ENCODE measurements at places on chromosomes 4 and X. TPM values are rescaled to one million over a fixed set of nuclear protein-coding genes. Genes with fewer than 3 reads are reported as not detected.

DNA sequence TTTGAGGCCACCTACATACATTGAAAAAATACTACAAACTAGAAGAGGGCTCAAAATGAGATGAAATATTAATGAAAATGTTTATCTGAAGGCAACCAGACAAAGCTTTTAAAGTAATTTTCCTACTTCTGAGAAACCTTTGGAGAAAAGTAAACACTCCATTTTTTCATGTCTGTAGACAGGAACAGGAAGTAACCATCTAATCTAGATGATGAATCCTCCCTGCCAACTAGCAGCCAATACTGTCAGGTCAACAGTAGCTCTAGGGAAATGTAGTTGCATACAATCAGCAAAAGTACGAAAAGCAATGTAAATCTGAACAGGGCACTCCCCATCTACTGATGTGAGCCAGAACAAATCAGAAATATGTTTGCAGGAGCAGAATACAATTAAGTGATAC lies 49.0 kb downstream of the AMMECR1 start:
- DNase-seq, result no peak
- H3K27ac ChIP-seq, result no peak overlapping the region
- H3K4me1 ChIP-seq, result no peaks in the 10 kb centered on the region
- H3K27me3 ChIP-seq, result no peaks in the 10 kb centered on the region
- H3K36me3 ChIP-seq, result no peaks in the 10 kb centered on the region
- no peak overlapping the region for H3K4me3 ChIP-seq

DNA sequence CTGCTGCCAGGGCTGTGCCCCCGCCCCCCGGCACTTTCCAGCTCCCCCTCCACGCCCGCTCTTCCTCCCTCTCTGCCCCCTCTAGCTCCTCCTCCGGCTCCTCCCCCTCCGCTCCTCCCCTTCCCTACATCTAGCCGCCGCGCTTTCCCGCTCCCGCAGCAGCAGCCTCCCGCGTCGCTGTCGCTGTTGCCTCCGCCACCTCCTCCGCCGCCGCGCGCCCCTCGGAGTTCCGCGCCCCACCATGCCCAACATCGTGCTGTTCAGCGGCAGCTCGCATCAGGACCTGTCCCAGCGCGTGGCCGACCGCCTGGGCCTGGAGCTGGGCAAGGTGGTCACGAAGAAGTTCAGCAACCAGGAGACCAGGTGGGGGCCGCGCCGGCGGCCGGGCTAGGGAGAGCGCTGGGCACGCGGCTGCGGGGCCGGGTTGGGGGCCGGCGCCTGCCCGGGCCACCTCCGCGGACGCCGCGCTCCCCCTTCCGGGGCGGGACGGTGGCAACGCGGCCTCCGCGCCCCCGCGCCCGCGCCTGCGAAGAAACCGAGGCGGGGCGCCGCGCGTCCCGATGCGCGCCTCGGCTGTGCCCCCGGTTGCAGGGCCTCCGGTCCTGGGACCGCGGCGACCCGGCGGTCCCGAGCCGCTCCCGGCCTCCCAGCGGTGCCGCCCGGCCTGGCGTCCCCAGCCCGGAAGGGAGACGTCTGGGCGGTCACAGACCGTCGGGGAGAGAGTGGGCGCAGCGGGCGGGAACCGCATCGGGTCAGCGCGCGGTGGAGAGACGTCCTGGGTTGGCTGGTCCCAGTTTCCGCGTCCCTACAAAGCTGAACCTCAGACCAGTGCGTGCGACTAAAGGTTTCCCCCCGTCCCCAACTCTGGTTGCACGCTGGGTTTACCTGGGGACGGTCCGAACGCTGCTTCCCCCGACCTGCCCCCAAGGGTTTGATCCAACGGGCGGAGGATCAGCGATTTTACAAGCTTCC lies at the start of gene PRPS2:
Gene PRPS2 (plus strand): TSS at position 156 of the 972 bp plus-strand sequence. CDS start 86 bp downstream, at position 242.
- no peak within 1 kb of the TSS for H3K27ac ChIP-seq
- peak within 1 kb of the TSS; percentile 85 for H3K4me3 ChIP-seq
- no peaks in the 10 kb centered on the region for H3K4me1 ChIP-seq

DNA sequence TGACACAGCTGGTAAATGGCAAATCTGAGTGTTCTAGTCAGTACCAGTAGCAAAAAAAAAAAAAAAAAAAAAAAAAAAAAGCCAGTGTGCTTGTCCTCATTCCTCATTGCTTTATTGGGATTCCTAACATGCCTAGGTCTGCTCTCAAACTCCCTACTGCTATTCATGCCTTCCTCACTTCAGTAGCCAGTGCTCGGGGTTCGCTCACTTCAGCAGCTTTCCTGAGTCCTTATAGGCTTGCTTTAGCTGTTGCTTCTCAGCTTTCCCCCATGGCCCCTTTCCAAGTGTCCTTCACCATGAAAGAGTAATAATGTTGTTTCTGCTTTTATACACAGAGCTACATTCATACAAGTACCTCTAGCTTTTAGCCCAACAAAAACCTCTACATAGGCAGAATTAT lies 30.8 kb downstream of the SLITRK2 start:
- DNase-seq, result no peak
- no peaks in the 10 kb centered on the region for H3K36me3 ChIP-seq
- H3K27me3 ChIP-seq, result no peaks in the 10 kb centered on the region
- H3K27ac ChIP-seq, result no peak overlapping the region
- no peaks in the 10 kb centered on the region for H3K4me1 ChIP-seq

GRCh38 chr4:109562457-109563239 lies 2.6 kb downstream of the MCUB start:
- H3K27me3 ChIP-seq, result no peaks in the 10 kb centered on the region
- no peak overlapping the region for H3K27ac ChIP-seq
- DNase-seq, result no peak
- H3K4me3 ChIP-seq, result no peak overlapping the region

- H3K36me3 ChIP-seq, result no peaks in the 10 kb centered on the region
- no peak for DNase-seq
- H3K27me3 ChIP-seq, result no peaks in the 10 kb centered on the region
Measured at GRCh38 chr4:108834835-108835384, 72.1 kb upstream of the ETNPPL start.

DNA sequence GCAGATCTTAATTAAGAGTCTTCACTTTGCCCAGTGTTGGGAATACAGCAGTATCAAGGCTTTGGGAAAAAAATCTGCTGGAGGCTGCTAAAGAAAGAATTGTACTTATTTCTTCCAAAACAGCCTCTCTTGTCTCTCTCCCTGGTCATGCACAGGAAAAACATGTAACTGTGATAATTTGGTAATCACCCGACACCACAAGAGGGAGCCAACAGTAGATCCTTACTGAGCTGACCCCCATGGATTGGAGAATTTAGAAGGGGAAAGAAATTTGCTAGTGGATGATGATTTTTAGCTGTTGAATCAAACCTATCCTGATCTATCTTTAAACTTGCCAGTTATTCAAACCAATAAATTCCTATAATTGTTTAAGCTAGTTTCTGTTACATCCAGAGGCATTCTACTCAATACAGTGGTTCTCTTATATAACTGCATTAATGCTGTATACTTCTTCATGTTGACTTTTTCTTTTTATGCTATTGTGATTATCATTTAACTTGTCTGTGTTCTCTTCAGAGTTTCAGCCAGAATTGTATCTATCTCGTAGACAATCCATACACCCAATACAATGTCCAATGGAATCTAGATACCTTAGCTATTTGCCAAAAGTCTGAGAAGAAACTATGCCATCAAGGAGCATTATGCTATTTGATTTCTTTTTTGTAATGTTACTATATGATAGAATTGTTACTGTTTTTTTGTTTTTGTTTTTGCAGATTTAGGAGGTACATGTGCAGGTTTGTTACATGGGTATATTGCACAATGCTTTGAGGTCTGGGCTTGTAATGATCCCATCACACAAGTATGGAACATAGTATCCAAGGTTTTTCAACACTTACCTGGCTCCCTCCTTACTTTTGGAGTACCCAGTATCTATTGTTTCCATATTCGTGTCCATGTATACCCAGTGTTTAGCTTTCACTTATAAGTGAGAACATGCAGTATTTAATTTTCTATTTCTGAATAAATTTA lies 31.3 kb upstream of the ARHGEF38 start:
- no peak overlapping the region for H3K4me3 ChIP-seq
- no peaks in the 10 kb centered on the region for H3K4me1 ChIP-seq
- no peak for DNase-seq
- H3K36me3 ChIP-seq, result no peaks in the 10 kb centered on the region

DNA sequence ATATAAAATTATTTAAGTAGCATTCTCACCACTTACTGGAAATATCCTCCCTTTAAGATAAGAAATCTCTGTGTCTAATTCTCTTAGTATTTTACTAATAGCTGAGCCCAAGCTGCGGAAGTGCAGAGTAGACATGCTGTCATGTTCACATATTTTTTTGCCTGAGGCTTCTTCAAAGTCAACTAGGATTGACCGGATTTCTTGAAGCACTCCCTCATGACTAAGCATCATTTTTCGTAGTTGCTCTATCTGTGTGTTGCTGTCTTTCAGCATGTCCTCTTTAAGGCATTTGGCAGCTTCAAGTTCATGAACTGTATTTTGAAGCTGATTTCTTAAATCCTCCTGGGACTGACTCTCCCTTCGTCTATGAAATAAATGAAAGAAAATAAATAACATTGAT lies 36.9 kb downstream of the CCDC158 start:
- no peak overlapping the region for H3K27ac ChIP-seq
- H3K4me1 ChIP-seq, result no peaks in the 10 kb centered on the region
- no peak overlapping the region for H3K4me3 ChIP-seq
- no peaks in the 10 kb centered on the region for H3K36me3 ChIP-seq
- no peaks in the 10 kb centered on the region for H3K27me3 ChIP-seq
- no peak for DNase-seq

DNA sequence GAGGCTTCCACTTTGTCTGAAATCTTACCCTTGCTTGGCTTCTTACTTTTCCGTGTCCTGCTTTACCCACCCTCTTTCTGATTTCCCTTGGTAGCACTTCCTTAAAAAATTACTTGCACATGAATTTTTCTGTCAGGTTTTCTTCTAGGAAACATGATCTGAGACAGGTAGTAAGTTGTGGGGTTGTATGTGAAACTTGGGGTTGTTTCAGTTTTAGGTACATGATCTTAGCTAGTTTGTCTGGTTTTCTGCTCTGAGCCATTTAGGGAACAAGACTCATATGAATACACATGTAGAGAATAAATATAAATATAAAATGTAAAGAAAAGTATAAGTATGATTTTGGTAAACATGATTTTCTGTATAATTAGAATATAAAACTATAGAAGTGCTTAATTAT lies 17.4 kb upstream of the ARMCX2 start:
- H3K36me3 ChIP-seq, result no peaks in the 10 kb centered on the region
- no peak for DNase-seq
- no peaks in the 10 kb centered on the region for H3K4me1 ChIP-seq
- no peak overlapping the region for H3K4me3 ChIP-seq
- H3K27me3 ChIP-seq, result no peaks in the 10 kb centered on the region
- H3K27ac ChIP-seq, result no peak overlapping the region

- no peaks in the 10 kb centered on the region for H3K27me3 ChIP-seq
- no peaks in the 10 kb centered on the region for H3K36me3 ChIP-seq
- H3K27ac ChIP-seq, result peak overlapping the region; percentile 91
- no peak for DNase-seq
- no peak overlapping the region for H3K4me3 ChIP-seq
- H3K4me1 ChIP-seq, result peaks cover 78% of the 10 kb centered on the region
Measured at GRCh38 chr4:99404595-99405287, 30.4 kb downstream of the ADH7 start.

GRCh38 chr4:62006108-62006507 lies 806.0 kb downstream of the ADGRL3 start:
- H3K27me3 ChIP-seq, result no peaks in the 10 kb centered on the region
- H3K27ac ChIP-seq, result no peak overlapping the region
- H3K4me3 ChIP-seq, result no peak overlapping the region
- H3K4me1 ChIP-seq, result no peaks in the 10 kb centered on the region

- no peaks in the 10 kb centered on the region for H3K4me1 ChIP-seq
- no peak for DNase-seq
- H3K27me3 ChIP-seq, result no peaks in the 10 kb centered on the region
- no peaks in the 10 kb centered on the region for H3K36me3 ChIP-seq
Measured at GRCh38 chr4:112003231-112003907, 141.9 kb upstream of the FAM241A start.

GRCh38 chrX:19576742-19577141 lies 61.4 kb upstream of the MAP3K15 start:
- no peaks in the 10 kb centered on the region for H3K4me1 ChIP-seq
- no peaks in the 10 kb centered on the region for H3K27me3 ChIP-seq
- no peak overlapping the region for H3K27ac ChIP-seq
- no peaks in the 10 kb centered on the region for H3K36me3 ChIP-seq

DNA sequence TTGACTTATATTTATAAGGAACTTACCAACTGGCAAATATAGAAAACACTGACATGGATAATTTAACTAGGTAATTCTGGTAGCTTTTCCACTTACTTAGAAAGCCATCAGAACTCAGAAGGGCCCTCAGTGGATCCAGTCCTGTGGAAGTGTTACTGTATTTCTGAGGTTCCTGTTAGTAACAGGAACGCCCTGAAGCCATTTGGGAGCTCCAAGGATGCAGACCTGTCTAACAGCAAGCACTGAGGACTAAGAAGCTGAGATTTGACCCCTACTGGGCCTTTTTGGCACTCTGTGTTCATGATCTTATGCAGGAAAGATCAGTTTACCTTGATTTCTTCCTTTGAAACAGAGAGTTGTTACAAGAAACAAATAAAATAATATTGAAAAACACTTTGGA lies 46.0 kb upstream of the TLL1 start:
- no peaks in the 10 kb centered on the region for H3K27me3 ChIP-seq
- no peaks in the 10 kb centered on the region for H3K36me3 ChIP-seq
- H3K4me1 ChIP-seq, result no peaks in the 10 kb centered on the region

DNA sequence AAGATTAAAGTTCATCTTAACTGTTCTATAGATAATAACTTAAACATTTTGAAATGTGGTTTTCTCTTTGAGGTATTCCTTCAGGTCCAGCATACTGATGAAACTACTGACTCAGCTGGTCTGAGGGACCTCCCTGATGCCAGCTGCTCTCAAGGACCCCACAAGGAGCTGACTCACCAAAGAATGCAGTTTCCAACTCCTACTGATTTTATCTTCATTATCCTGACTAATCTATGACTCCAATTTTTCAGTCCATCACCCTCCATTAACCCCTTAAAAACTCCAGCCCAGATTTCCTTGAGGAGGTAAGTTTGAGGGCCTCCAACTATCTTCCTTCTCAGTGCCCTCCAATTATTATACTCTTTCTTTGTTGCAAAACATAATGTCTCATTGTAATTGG lies 1.4 kb upstream of the UGT2B4 start:
- H3K4me1 ChIP-seq, result no peaks in the 10 kb centered on the region

- H3K4me3 ChIP-seq, result no peak overlapping the region
- H3K36me3 ChIP-seq, result no peaks in the 10 kb centered on the region
- peak overlapping the region; percentile 22 for H3K27ac ChIP-seq
- DNase-seq, result no peak
- no peaks in the 10 kb centered on the region for H3K27me3 ChIP-seq
Measured at GRCh38 chrX:118530219-118530911, 34.8 kb downstream of the DOCK11 start.

- H3K27ac ChIP-seq, result no peak overlapping the region
- no peaks in the 10 kb centered on the region for H3K4me1 ChIP-seq
- H3K27me3 ChIP-seq, result no peaks in the 10 kb centered on the region
Measured at GRCh38 chr4:181202240-181202639, 1041.0 kb upstream of the TENM3 start.

DNA sequence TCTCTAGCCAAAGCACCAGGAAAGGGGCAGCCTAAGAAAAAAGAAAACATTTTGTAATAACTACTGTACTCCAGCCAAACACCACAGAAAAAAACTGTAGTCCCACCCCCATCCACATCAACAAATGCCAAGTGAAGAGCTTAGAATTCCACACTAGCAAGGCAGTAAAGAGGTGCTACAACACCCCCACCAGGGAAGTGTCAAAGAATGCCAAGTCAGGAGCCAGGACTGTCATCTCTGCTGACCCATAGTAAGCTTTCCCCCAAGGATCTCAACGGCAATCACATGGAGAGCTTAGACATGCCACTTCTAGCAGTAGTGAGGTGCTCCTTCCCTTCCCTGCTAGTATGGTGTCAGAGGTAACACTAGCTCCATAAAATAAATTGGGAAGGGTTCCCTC lies 34.4 kb upstream of the CCDC160 start:
- DNase-seq, result no peak
- H3K4me1 ChIP-seq, result no peaks in the 10 kb centered on the region
- no peak overlapping the region for H3K4me3 ChIP-seq
- no peaks in the 10 kb centered on the region for H3K27me3 ChIP-seq

CYP2U1 gene
- 21.1 TPM for total RNA-seq

SPIN3 gene
- 8.5 TPM for total RNA-seq

ADH1B gene
- 1,563 TPM for total RNA-seq

Data from thoracic aorta (tissue), 2 donors.